Neural crest cell (in vitro differentiated cells): ENCODE measurements at places on chromosomes 1 and 21.

- DNase-seq = no peak
These were observed 470.3 kb upstream of the NCAM2 start for GRCh38 chr21:20527731-20528460.

GRCh38 chr1:99173282-99173681 is 91.0 kb upstream of the PLPPR4 start:
- DNase-seq = no peak

DNA sequence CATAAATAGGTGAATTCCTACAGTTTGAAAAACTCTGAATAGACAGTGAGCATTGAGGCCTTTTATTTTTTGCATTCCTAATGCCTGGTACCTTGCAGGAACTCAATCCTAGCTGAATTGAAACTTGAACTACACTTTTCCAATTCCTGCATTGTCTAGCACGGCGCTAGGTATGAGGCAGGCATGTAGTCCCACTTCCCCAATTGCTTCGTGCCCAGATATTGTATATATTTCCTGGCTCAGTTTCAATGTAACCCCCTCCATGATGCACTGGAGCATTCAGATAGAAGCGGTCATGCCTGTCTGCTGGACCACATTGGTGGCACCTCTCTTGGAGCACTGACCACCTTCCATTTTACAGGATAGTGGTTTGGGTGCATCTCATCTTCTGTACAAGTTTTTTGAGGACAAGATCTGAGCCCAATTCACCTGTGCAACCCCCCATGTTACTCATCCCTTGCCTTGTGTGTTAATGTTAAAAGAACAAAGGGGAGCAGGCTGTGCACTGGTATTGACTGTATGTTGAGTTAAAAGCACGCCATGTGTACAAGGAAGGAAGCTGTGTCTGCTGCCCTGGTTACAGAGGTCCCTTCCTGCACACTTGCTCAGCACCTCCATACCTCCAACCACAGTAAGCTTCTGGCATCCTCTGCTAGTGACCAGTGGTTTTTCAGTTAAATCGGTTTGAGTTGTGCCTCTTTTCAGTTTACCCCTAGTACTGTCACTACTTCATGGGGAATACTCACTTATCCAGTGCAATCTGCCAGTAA is 10.0 kb upstream of the RAB7B start:
- DNase-seq = no peak

GRCh38 chr1:205239078-205239477 is 11.3 kb downstream of the TMCC2 start:
- no peak for DNase-seq

GRCh38 chr1:7380712-7381111 is 390.4 kb upstream of the VAMP3 start:
- DNase-seq = no peak

- no peak for DNase-seq
These were observed 12.4 kb downstream of the EPB41 start for GRCh38 chr1:28926629-28927265.

DNA sequence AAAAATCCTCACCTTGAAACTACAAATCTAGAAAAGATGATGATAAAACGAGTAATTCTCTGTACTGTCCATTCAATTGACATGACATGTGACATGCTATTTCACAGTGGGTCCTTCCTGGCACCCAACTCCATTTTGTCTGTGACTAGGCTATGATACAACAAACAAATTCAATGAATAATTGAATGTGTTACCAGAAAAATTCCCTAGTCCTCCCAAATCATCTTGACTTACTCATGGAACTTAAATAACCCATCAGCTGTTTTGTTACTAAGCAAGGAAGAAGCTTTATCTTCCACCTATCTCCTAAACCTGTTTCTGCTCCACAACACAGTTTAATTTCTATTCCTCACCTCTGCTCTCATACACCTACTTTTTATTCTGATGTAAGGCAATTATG is 30.4 kb downstream of the B3GALNT2 start:
- no peak for DNase-seq

DNA sequence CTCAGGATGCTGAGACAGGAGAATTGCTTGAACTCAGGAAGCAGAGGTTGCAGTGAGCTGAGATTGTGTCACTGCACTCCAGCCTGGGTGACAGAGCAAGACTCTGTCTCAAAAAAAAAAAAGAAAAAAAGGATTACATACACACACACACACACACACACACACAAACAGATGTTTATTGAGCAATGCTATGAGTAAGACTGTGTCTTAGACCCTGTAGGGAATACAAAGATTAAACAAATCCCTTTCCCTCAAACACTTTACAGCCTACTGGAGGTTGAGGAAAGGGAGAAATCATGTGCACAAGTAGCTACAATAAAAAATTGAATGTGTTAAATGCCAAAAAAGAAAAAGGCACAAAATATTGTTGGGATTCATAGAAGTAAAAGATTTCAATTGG is 58.1 kb downstream of the RPAP2 start:
- no peak for DNase-seq

- no peak for DNase-seq
These were observed 252.9 kb upstream of the NR5A2 start for GRCh38 chr1:199774433-199775089.

- no peak for DNase-seq
These were observed 3.2 kb downstream of the B3GALNT2 start for GRCh38 chr1:235500971-235501540.

DNA sequence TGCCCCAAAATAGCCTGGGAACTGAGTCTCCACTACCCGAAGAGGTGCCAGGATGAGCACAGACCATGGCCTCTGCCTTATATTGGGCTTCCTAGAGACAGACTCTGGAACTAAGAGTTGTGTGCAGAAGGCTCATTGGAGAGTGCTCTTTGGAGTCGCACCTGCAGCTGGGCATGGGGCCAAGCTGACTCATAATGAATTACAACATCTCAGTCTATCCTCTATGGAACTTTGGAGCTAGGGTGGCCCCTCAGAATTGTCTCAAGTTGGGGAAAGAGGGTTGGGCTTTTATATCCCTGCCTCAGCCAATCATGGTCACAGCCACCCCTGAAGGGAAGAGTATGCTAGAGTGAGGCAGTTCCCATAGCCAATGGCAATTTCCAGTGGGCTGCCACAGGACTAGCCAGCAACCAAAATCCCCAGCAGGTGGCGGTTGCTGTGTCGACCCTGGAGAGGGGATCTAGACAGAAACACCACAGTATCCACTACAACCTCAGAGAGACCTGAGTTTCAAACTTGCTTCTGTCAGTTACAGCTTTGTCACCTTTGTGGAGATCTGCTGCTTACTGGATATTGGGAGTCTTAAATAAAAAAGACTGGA is 93.8 kb downstream of the DMRTA2 start:
- no peak for DNase-seq

DNA sequence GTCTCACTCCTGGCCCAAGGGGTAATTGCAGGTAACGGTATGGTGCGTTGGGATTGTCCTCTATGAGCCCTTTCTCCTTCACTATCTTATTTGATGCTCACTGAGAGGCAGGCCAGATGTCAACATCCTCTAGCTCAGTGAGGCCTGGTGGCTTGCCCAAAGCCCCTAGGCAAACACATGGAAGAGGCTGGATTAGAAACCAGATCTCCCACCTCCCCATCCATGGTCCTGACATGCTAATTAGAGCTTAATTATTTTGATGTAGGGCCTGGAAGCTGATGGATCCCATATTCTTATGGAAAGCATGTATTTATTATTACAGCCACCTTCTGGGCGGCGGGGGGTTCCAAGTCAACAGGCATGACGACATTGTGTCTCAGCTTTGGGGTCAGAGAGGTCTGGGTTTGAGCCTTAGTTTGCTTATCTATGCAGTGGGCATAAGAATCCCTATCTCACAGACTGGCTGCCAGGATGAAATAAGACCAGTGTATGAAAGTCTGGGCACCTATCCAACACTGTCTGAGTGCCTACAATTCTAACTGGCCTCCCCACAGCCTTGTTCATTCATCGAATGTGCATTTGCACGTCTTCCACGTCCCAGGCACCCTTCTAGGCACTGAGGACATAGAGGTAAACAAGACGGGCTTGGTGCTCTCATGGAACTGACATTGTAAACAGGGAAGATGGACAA is 6.2 kb downstream of the SMPDL3B start:
- no peak for DNase-seq

DNA sequence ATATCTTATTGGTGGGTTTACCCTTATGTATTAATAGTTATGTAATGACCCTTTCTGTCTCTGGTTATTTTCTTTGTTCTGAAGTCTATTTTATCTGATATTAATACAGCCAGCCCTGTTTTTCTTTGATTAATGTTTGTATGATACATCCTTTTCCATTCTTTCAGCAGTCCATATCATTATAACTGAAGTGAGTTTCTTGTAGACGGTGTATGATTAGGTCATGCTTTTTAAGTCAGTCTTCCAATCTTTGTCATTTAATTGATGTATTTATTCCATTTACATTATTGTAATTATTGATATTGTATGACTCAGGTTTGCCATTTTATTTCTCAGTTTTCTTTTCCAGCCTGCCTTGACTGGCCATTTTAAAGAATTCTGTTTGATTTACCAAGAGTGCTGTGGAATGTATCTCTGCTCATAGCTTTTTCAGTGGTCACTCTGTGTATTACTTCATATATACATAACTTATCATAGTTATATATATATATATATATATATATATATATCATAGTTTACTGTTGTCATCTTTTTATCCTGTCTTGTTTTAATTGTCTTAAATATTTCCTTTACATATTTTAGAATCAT is 10.5 kb downstream of the RAB4A start:
- DNase-seq = no peak
